ENCODE measurements at places on chromosomes 6 and 20.

- DNase-seq: no peak
Measured at GRCh38 chr6:169779896-169780295, 28.5 kb downstream of the ERMARD start.

DNA sequence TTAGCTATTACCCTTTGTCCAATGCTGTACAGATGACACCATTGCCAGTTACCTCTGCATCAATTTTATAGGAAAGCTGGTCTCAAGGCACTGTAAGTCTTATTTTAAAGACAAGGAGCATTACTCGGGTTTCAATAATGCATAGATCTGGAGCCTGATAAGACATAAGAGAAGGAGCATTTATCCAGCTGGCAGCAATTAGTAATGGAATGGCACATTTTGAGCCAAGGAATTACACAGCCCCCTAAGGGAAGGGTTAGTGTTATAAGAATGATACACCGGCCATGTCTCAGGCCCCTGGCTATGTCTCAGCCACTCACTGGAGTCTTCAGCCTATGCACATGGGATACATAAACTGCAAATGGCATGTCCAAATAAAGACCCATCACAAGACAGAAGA lies 23.1 kb upstream of the TMEM242 start:
- no peak for DNase-seq

DNA sequence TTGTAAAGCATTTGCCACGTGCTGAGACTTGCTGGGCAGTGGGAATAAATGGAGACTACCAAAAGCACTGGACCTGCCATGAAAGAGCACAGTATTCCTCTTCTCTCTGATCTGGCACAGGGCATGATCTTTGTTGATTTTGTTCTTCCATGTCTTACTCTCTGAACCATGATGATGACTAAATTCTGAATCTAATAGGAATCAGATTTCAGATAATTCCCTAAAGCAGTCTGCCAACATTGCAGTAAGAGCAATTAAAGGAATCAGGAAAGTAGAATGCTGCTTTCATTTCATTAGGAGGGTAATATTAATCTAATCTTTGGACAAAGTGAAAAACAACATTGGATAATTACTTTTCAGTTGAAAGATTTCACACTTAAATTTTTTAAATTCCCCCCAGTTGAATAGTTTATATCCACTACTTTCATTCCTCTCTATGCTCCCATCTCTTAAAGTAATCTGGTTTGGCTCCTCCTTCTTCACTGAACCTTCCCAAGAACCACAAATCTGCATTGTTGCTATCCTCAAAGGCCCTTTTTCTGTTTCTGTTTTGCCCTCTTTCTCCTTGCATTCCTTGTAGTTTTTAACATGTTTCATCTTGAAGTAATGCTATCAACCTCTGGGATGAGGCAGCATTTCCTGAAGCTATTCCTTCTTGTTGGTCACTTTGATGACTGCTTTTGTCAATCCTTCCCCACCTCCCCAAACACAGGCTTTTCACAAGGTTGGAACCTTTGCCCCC lies 243.2 kb upstream of the TENT5A start:
- no peak for DNase-seq

- DNase-seq: no peak
Measured at GRCh38 chr6:90559931-90560330, 26.9 kb downstream of the MAP3K7 start.

DNA sequence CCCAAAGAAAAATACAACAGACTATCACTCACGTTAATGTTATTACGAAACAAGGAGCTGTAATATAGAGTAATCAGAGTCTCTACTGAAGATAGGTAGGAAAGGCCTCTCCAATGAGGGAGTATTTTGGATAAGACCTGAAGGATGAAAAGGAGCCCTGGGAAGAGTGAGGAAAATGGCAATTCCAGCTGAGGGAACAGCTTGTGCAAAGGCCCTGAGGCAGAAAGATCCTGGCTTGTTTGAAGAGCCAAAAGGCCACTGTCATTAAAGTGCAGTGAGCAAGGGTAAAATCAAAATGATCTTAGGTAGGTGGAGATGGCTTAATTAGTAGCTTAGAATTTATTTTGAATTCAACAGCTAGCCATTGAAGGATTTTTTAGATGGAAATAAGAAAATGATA lies 138.6 kb downstream of the KHDC1L start:
- DNase-seq: no peak

DNA sequence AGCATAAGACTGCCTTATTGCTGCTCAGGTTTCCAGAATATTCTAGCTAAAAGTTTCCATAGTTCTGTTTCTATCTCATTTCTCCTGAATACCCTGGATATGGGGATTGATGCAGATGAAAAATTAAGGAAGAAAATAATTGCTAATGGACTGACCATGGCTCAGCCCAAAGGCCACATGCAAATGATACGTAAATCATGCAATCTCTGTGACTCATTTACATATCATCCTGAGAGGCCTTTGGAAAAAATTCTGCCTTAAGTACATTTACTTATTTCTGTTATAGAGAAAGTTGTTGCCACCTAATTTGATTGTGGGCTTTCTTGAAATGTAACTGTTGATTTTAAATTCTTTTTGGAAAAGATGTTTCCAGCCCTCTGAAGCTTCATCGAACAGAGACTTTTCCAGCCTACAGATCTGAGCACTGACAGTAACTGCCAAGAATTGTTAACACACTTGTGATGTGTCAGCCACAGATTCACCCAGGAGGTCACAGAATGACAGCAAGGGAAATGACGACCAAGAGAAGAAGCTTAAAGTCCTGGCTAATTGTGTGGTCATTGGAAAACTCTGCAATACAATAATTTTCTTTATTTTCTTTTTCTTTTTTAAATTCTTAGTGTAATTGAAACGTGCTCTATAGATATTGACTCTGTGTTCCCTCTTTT lies 174.8 kb downstream of the DOK5 start:
- DNase-seq: no peak

DNA sequence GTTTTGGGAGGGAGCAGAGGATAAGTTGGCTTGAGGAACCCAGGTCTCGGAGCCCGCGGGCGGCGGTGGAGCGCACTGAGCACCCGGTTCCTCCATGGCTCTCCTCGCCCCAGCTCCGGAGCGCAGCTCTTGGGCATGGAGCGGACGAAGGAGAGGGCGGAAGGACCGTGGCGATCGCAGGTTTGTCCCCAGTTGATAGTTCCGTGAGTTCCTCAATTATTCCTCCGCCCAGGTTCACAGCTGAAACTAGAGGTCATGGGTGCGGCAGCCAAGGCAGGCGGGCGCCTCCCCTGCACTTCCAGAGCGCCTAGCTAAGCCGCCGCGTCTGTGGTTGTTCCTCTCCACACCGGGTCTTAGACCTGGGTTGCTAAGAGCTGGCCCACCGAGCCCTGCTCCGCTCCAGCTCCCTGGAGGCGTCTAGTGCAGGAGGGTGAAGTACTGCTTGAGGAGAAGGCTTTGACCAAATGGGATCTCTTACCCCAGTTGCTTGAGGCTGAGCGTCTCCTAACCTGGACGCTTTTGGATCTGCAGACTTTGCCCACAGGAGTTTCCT lies at the start of gene HTR1B:
HTR1B (minus strand) TSS at position 184 of the 553 bp plus-strand sequence; CDS start at position 96, 88 bp downstream.
- peak; percentile 10 for DNase-seq

DNA sequence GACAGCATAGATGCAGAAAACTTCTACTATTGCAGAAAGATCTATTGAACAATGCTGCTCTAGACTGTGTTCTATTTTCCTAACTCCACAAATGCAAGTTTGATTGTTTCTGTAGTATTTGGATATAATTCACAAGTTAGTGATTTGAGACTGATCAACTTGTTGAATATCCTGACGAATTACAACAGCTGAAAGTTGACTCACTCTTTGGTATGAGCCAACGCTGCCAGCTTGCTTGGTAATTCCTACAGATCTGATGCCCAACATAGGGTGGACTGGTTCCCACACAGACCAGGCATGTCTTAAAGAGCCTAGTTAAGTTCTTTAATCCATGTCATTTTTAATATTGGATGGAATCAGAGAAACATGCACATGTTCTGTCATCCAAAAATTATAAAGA lies 231.0 kb upstream of the RAB32 start:
- peak; percentile 90 for DNase-seq

DNA sequence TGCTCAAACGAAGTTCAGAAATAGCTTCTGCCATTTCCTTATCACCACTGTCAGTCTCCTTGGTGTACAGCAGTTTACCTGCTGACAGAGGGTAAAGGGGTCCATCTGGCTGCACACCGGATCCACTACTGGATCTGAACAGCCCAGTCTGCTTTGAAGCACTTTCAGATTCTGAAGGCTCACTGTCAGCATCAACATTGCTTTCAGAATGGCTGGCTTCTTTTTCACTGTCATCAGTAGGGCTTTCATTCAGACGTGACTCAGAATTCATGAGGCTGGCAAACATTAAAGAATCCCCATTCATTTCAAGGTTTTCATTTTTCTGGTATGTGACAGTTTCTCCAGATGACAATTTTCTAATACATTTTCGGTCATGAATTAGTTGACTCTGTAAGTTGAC lies 21.0 kb upstream of the PNISR start:
- DNase-seq: no peak

DNA sequence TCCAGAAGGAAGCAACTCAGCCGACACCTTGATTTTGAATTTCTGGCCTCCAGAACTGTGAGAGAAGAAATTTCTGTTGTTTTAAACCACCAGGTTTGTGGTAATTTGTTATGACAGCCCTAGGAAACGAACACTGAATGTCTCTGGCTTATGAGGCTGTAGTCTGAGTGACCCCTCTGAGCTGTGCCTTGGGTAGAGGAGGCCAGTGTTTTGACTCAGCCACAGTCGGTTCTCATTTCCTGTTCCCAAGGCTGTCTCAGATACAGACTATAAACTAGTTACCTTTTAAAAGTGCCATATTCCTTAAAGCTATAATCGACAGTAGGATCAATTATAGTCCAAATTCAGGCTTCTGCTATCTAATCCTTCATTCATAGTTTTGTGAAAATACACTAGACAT lies 391.2 kb upstream of the MAP3K7 start:
- no peak for DNase-seq

DNA sequence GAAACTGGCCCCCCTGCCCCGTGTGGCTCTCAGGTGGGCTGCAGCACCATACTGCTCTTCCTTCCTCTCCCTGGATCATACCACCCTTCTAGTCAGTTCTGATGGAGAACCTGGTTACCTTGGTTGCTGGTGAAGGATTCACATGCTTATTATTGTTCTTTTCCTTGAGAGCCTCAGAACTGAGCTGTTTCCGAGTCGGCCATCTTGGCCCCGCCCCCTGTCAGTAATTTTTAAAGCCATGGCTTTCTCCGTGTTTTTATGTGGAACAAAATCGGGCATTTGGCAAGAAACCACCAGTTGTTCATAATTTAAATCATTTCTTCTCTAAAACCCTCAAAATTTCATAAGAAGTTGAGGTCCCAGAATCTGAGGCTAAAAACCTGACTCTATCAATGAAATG lies 493.8 kb downstream of the NKAIN2 start:
- no peak for DNase-seq

GRCh38 chr6:168602576-168602975 lies 161.6 kb downstream of the SMOC2 start:
- DNase-seq: no peak

- DNase-seq: peak; percentile 95
Measured at GRCh38 chr6:170129691-170130171, 161.1 kb downstream of the DLL1 start.

DNA sequence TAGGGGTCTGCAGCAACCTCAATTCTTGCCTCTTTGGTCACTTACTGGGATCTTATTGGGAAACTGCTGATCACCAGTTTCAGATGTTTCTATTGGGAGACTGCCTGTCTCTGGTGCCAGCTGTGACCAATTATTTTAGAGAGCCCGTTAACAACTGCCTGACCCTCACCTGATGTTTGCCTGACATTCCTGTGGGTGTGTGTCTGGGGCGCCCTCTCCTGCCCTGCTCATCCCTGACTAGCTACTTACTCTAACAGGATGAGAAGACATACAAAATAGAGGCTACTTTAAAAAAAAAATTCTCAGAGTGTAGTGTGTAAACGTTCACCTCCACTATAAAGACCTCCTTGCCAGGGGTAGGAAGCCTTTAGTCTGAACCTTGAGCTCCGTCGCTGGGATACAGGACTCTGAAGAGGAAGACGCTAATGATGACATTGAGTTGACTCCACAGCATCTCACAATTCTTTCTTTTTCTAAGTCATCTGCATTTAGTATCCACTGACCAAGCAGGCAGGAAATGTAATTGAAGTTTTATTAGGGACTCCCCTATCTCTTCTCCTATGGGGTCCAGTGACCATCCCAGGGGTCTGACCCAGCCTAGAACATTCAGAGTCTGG lies 54.6 kb upstream of the DDR1 start:
- DNase-seq: no peak

DNA sequence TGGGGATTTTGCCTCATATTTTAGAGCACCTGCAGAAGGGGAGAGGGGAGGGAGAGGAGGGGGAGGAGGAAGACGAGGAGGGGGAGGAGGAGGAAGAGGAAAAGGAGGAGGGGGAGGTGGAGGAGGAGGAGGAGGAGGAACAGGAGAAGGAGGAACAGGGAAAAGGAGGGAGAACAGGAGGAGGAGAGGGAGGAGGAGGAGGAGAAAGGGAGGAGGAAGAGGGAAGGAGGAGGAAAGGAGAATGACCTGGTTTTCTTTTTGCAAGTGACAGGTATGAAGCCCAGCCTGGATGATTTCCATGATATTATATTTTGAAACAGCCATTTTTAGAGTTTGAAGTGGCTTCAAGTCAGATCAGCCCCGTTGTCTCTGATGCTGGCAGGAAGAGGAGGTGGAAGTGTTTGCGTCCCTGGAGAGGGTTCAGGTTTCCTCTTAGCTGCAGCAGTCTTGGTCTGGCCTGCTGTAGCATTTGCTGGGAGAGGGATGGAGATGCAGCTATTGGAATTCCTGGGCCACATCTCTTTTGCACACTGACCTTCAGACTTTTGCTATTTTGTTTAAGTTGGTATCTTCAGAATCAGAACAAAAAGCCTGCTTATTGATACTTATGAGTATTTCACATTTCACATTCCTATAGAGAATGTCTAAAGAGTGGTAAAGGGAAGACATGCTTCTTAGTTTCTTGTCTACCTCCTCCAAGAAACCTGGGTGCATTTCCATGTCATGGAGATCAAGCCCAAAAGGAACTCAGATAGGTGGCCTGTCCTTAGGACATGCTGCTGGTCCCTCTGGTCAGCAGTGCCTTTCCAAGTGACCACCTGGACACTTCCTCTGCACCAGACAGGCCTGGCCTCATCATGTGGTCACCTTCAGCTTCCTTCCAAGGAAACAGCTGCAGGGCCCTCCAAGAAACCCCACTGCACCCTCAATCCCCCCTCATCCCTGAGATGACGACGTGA lies 54.3 kb upstream of the IYD start:
- DNase-seq: peak; percentile 85

GRCh38 chr6:42345696-42346416 lies 105.9 kb downstream of the TRERF1 start:
- DNase-seq: no peak

GRCh38 chr6:146224449-146224848 lies 195.6 kb downstream of the GRM1 start:
- no peak for DNase-seq

- no peak for DNase-seq
Measured at GRCh38 chr6:85395746-85396145, 54.1 kb upstream of the NT5E start.

DNA sequence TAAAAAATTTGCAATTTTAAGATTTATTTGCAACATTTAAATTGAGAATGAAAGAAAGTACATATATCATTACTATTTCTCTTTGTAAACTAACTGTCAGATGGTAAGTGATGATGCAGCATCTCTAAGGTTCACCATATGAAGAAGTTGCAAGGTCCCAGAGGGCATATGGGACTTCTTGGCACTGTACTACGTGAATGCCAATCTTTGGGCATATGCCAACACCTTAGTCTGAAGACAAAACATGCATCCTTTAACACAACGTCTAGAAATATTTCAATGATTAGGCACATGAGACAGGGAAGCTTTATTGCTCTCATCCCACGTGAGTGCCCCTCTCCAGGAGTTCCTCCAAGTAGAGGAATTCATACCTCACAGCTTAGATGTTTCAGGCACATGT lies 66.8 kb downstream of the CDK19 start:
- no peak for DNase-seq

All from tongue (tissue), 3 donors.